ENCODE measurements at places on chromosomes 16 and 17.

DNA sequence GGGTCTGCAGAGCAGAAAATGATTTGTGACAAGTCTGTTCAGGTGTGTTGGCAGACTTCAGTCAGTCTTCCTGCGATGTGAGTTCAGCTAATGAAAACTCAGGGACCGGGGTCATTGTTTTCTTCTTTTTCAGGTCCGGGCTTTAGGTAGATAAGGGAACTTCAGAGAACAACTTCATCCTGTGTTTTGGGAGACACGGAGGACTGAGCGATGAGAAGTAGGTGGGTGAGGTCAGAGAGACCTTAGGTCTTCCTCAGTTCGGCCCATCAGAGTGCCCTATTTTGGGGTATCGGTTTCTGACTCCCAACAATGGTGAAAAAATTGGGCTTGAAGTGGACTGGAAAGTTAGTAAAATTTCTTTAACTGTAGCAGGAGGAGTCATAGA is 88.9 kb upstream of the ATF7IP2 start:
- DNase-seq, result no peak

- no peak for DNase-seq
Observed at GRCh38 chr17:16459271-16459670, 32.7 kb downstream of the LRRC75A start.

DNA sequence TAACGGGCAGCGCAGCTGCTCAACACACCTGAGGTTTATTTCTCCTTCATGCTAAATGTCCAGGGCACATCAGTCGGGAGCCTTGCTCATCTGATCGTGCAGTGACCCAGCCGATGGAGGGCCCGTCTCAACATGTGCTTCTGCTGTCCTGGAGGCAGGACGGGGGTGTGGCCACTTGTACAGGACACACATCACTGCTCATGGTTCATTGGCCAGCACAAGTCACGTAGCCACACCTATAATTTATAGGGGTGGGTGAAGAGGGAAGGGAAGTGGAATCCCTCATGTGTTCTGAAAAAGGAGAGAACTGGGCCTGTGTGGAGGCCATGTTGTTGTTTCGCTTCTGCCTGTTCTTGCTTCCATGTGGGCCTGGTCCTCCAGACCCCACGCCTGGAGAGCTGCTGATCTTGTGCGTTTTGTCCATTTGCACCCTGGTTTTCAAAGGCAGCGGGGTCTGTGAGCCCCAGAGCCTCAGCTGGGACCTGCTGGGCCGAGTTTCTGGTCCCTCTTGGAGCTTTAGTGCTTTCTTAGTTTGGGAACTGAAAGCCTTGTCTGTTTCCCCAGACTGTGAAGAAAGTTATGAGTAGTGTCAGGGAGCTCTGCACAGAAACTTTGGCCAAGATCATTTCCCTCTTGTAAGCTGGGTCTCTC is 60.5 kb downstream of the CMIP start:
- peak; percentile 58 for DNase-seq

DNA sequence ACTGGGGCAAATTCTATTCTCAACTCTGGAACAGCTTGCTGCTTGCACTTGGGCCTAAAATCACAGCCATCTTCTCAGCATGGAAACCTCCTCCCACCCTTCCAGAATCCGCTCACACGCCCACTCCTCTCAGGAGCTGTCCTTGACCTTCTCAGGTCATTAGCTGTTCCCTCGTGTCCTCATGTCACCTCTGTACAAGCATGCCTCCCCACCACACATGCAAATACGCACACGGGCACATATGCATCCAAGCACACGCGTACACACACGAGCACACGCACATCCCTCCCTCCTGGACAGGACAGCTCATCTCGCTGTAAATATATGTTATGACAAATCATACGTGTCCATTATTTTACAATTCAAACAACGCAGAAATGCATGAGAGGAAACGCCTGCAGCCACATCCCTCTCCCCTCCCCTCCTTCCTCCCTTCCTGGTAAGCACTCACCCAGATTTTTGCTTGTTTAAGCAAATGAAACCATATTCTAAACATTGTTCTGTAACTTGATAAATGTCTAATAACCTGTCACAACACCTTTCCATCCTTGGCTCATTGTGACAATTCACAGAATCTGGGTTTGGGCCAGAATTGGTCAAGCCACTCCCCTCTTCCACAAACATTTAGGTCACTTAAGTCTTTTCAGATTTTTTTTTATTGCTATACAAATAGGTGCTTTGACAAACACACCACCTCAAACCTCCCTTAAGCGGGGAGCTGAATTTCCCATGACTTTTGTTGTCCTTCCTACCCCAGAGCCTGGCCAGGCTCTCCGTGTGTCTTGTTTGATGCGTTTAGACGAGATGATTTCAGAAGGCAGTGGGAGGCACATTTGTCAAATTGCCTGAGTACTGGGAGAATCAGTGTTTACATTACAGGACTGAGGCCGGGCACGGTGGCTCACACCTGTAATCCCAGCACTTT is 41.7 kb downstream of the DNAH17 start:
- DNase-seq, result no peak

DNA sequence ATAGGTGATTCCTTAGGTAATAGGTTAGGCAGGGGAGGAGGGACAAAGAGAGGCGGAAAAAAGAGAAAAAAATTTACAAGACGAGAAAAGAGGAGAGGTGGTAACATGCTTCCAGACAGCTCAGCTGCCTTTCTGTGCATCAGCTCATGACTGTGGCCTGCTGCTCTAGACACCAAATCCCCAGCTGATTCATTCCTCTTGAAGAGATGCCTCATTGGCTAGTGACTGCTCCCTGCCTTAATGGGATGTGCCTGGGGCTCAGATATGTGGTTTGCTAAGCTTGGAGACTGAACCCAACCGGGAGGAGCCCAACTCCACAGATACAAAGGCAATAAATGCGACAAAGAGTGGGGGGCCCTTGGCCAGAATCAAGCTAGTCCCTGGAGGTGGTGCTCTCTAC is 105.9 kb upstream of the FAM20A start:
- DNase-seq, result no peak

- DNase-seq, result no peak
Observed at GRCh38 chr17:68296217-68297191, 5.2 kb downstream of the ARSG start.

DNA sequence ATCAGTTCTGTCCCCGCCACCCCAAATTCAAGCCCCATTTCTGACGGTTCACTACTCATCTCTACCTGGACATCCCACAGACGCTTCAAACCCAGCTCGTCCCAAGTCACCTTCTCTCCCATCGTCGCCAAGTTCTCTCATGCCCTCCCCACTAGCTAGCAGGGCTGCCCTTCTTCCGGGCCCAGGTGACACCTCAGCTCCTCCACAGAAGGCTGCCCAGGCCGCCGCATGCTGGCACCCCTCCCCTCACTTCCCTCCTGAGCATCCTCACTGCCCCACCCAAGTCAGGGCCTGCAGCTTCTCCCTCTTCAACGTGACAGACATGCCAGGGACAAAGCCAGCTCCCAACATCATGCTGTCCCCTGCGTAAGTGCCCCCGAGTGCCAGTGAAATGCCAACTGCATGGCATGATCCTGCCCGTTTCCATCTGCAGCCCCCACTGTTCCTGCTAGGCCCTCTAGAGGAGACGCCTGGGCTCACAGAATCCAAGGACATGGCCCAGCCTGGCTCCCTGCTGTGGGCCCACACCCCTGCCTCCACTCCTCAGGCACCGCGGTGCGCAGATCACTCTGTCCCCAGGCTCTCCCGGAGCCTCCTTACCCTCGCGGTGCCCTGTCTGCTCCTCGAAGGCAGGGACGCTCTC is 5.9 kb downstream of the CYB561 start:
- no peak for DNase-seq

DNA sequence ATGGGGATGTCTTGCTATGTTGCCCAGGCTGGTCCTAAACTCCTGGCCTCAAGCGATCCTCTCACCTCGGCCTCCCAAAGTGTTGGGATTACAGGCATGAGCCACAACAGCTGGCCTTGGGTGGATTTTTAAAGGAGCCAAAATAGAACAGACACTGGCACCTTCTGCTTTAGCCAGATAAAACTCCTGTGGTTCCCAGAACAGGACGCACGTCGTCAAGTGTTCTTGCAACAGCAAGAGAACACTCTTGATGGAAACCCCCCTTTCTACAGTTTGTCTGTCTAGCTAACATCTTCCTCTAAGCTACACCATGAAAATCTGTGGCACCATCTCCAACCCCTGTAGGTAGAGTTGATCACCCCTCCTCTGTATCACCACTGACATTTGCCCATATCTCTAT is 122.6 kb downstream of the NPIPB5 start:
- DNase-seq, result no peak

DNA sequence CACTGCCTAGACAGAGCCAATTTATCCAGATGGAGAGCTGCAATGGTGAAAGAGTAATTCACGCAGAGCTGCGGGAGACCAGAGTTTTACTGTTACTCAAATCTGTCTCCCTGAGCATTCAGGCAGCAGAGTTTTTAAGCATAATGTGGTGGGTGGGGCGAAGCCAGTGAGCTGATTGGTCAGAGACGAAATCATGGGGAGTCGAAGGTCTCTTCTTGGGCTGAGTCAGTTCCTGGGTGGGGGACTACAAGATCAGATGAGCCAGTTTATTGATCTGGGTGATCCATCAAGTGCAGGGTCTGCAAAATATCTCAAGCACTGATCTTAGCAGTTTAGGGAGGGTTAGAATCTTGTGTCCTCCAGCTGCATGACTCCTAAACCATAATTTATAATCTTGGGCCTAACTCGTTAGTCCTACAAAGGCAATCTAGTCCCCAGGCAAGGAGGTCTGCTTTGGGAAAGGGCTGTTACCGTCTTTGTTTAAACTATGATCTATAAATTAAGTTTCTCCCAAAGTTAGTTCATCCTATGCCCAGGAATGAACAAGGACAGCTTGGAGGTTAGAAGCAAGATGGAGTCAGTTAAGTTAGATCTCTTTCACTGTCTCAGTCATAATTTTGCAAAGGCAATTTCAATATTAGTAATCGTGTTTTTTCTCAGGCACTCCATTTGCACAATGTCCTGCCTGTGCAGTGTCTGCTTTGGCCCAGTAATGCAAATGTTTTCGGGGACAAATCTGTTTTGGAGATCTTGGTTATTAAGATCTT is 27.0 kb downstream of the PIGL start:
- no peak for DNase-seq
